Activated CD4-positive, alpha-beta T cell treated with anti-CD3 and anti-CD28 coated beads for 1 hour (primary cell): ENCODE measurements at places on chromosomes 4 and X.

DNA sequence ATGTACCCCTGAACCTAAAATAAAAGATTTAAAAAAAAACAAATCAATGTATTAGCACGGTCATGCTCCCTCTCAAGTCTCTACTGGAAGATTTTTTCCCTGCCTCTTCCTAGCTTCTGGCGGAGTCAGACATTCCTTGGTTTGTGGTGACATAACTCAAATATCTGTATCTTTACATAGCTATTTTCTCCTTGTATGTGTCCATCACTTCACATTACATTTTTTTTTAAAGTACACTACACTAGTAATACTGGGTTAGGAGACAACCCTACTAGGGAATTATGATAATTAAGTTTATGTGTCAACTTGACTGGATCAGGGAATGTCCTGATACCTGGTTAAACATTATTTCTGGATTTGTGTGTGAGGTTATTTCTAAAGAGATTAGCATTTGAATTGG lies 1197.9 kb downstream of the TECRL start:
- no peak for DNase-seq

DNA sequence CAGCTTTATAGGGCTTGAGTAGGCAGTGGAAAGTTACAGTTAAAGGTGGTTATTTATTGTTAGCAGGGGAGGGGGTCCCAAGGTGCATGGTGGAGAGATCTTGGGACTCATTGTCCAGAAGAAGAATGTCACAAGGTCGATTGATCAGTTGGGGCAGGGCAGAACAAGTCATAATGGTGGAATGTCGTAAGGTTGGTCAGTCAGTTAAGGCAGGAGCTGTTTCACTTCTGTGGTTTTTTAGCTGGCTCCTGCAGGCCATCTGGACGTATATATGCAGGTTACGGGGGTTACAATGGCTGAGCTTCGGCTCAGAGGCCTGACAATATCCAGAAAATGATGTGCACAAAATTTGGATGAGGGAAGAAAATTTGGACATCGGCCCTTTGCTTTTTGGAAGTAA lies 7.1 kb downstream of the OFD1 start:
- no peak for DNase-seq

DNA sequence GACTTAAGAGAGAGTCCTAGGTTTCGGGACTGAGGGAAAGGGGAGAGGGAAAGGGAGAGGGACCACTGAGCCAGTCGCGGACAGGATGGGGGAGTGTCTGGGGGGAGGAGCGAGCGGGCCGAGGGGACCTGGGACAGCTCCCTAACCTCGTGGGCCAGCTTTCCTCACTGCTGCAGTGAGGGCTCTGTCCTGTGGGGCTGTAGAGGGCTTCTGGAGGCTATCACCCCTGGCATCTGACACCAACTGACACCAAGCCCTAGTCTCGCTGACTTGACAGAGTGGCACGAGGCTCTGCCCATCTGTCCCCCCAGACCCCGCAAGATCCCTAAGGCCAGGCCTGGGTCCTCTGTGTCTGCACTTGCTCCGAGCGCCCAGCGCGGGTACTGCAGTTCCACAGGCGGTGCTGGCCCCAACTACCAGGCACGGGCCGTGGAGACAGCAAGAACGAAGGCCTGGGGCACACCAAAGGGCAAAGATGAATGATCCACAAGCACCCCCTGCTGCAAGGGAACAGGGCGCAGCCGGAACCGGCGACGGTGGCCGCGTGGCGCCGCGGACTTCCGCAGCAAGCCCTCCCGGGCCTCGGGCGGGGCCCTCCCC lies 465 bp downstream of the HAUS7 start:
- no peak for DNase-seq

DNA sequence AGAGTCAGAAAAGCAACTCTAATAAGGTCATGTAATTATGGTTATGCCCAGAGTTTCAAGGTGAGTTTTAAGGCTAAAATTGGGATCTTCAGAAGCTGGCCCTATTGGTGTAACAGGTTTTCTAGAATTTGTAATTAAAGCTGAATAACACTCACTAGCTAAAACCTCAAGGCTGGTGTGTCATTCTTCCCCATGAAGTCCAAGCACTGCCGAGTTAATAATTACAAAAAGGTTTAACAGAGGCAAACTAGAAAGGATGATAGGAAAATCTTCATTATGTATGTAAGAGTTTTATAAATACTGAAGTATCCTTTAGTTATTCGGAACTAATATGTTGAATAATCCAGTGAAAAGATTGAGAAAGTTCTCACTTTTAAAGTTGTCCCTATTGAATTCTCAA lies 34.3 kb downstream of the MXRA5 start:
- DNase-seq, result no peak

- no peak for DNase-seq
Observed at GRCh38 chrX:1686642-1687041, 71.8 kb downstream of the ASMT start.
